Nucleus accumbens (tissue), 56 donors: ENCODE measurements at places on chromosomes 7 and 10.

DNA sequence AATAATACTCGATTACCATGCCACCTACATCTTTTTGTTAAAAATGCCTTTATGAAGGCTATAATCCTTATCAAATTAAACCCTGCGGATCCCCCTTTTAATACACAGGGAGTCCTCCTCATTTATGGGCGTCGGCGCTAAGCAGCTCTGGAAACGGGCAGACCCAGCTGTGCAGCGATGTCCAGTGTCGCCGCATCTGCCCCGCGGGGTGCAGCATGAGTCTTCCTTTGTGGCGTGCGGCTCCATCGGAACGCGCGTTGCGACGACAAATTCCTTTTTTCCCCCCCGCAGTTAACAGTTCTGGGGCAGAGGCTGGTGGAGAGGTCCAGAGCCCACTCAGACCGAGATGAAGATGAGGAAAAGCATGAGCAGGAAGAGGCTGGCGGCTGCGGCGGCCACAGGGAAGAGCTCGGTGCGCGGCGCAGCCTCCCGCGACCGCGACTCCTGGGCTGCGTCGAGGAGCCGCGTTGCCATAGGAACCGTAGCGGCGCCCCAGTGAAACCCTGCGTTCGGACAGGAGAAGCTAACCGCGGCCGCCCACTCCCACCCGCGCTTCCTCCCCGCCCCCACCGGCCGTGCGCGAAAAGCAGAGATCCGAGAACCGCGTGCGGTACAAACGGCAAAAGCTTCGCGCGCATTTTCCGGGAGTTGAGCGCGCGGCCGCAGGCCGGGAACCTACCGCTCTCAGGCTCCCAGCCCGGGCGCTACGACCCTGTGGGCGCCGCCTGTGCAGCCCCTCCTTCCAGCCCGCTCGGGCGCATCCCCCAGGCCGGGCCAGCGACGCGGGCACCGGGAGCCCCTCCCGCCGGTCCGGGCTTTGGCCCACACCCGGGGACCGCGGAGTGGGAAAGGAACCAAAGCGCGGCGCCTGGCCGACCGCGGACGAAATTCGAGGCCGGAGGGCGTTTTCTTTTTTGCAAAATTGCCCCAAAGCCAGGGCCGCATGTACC is 130.6 kb downstream of the SPAG6 start:
- DNase-seq: peak; percentile 53

DNA sequence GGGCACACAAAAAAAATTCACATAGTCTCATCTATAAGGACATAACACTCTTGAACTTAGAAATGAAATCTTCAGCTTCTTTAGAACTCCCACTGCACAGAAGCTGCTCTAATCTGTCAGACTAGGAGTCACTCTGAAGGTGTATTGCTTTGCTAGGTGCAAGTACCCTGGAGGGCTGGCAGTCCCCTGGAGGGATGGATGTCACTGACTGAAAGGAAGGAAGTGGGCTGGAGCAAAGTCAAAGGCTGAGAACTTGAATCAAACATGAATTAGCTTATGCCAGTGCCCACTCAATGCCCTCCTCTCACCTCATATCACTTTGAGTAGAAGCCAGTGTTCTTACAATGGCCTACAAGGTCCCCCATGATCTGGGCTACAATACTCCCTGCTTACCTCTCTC is 140.3 kb upstream of the ANKRD1 start:
- no peak for DNase-seq

- no peak for DNase-seq
Observed at GRCh38 chr10:129642427-129642826, 175.4 kb downstream of the MGMT start.

DNA sequence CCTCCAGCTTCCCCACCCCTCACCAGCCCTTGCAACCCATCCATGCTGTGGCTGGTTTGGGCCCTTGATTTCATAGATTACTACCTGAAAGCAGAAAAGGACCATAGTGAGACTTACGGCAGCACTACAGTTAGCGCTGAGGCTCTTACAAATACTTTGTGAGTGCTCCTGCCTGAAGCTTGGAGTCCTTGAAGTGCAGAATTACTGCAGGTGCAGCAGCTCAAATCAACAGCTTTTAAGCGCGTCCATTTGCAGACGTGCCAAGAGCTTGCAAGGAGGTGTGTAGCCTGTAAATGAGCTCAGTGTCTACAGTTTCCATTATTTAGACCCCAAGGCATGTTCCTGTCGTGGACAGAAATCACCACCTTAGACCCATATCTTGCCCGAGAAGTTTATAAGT is 103.0 kb downstream of the CELF2 start:
- DNase-seq: no peak

DNA sequence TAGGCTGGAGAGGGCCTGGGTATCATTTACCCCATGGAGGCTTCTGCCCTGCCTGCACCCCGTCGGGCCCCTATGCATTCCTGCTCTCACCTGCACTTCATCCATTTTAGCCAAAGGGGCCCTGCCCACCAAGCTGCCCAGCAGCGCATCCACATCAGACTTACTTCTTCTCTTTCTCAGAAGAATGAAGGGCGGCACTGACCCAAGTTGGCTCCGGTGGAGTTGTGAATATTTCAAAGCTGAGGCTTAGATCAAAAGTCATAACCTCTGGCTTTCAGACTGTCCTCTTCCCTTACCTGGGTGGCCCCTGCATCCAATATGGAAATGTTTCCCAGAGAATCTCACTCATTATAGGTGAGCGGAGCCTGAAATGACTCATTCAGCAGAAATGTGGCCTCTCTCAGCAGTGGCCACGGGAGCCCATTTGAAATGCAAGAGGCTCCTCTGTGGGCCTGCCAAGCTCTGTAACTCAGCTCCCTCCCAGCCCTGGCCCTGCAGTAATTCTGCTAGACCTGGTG is 117.6 kb upstream of the TCF7L2 start:
- no peak for DNase-seq

- no peak for DNase-seq
Observed at GRCh38 chr7:83629117-83629880, 19.6 kb downstream of the SEMA3E start.

- DNase-seq: no peak
Observed at GRCh38 chr10:124917428-124918190, 24.3 kb upstream of the ZRANB1 start.

- DNase-seq: no peak
Observed at GRCh38 chr10:96600337-96600736, 13.5 kb upstream of the TM9SF3 start.

DNA sequence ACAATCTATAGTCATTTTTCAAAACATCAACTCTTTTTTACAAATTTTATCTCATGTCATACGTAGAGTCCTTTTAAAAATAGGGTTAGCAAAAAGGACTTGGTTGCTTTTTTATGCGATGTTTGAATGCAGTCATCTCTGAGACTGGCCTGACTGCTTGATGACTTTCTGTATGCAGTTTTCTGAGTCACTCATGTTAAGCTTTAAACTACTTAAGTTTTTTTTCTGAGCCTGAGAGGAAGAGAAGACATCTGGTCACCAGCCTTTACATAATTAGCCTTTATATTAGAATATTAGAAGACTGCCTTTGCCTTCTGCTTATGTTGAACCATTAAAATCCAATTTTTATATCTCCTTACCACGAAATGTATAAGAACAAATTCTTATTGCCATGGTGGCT is 834.4 kb upstream of the MBL2 start:
- DNase-seq: no peak

- DNase-seq: no peak
Observed at GRCh38 chr10:86370006-86370585, 3.5 kb upstream of the GRID1 start.

DNA sequence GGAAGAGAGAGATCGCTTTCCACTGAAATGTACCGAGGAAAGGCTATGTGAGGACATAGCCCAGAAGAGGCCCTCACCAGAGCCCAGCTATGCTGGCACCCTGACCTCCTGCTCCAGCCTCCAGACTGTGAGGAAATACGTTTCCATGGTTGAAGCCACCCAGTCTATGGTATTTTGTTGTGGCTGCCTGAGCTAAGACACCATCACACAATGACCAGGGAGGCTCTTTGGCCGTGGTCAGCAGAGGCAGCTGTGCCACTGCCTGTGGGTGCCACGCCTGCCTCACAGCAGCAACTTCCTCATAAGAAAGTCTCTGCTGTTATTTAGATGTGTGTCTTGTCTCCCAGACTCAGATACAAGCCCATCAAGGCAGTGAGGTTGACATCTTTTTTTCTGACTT is 182.7 kb upstream of the PLXNA4 start:
- DNase-seq: no peak

DNA sequence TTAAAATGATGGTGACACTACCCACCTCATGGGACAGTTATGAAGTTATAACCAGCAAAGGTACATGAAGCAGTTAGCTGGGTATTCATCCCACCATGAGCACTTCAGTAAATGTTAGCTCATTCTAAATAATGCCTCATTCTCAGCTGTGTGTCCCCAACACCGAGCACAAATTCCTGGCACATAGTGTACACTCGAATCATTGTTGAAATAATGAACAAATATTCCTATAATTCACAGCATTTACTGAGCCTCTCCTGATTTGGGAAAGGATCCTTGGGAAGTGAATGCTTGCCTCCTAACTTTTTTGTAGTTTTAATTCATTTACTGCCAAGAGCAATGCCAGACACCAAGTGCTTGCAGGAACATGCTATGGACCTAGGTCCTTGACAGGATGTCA is 235.2 kb downstream of the DGKI start:
- no peak for DNase-seq

DNA sequence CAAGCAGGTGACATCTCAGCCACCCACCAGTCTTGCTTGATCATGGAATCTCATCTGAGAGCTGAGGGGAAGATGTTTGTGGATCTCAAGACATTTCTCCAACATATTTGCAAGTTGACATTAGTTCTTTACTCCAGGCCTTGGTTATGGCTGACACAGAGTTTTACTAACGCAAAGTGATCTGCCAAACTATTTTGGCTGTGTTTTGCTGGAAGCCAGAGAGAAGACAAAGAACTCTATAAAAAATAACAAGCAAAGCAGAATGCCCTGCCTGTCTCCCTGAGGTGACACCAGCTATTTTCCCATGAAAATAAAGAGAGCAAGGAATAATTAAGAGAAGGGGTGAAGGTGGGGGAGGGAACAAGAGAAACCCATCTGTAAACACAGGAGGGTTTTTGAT is 286.4 kb downstream of the WDR11 start:
- DNase-seq: peak; percentile 7

- no peak for DNase-seq
Observed at GRCh38 chr10:88392222-88392621, 190.9 kb downstream of the RNLS start.

DNA sequence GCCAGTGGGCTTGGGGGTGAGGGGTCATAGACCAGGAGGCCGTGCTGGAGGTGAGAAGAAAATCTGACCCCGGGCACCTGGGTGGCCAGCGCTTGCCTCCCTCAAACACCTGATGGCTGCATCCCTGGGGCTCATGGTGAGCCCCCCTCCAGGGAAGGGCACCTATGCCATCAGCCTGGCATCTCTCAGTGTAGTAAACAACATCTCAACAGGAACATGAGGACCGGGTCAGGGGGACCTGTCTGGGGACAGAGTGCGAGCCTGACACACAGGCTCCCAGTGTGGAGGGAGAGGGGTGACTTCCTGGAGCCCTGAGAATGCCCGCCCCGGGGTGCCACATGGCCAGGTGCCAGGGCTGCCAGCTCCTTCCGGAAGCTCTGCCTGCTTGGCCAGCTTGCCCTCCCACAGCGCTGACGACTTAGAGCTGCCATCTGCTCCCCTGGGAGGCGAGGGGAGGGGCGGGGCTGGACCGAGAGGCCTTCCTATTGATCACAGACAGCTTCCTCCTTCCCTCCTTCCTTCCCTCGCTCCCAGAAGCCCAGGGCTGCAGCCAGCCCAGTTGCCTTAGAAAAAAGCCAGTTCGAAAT is 12.3 kb downstream of the STX1A start:
- DNase-seq: no peak

GRCh38 chr10:73646598-73647041 is 5.3 kb upstream of the MYOZ1 start:
- no peak for DNase-seq

DNA sequence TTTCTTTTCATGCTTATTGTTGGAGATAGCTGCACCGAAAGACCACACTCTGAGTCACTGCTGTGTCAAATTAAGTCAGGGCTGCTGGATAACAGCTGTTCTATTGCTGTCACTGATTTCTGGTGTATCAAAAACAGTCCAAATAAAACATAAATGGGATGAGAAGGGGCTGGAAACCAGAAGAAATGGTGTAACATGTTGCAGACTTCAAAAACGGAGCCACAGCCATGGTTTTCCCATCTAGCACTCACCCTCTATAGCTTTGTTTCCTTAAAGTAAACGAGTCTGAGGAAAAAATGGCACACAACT is 103.3 kb upstream of the DIP2C start:
- DNase-seq: no peak

DNA sequence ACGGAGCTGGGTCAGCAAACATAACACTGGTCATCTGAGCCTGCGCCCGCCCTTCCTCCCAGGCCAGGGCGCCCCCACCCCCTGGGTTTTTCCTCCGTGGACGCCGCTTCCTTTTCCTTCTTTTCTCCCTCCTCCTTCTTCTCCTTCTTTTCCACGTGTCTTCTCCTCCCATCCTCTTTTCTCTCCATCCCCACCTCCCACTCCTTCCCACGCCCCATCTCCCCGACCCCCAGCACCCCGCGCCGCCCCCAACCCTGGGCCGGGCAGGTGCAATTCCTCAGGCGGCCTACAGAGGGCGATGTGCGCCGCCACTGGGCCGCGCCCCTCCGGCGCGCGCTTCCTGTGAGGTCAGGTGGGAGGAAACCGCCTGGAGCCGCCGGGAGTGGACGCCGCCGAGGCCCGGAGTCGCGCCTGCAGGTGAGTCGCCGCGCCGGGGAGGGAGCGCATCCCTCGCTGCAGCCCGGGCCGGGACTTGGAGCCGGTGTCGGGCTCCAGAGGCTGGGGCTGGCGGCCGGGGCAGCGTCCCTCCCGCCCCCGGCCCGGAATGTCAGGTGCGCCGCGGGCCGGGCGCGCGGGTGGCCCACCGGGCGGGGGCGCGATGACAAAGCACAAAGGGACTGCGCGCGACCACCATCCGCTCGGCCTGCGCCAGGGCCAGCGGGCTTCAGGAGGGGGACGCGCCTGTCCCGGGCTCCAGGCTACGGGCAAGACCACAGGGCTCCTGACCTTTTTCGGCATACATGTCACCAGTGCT is at the start of gene FAM241B:
Gene FAM241B, plus strand, starts transcription at position 351 of the 754 bp plus-strand sequence. CDS start 1,497 bp downstream, outside the sequence.
- DNase-seq: peak; percentile 60

DNA sequence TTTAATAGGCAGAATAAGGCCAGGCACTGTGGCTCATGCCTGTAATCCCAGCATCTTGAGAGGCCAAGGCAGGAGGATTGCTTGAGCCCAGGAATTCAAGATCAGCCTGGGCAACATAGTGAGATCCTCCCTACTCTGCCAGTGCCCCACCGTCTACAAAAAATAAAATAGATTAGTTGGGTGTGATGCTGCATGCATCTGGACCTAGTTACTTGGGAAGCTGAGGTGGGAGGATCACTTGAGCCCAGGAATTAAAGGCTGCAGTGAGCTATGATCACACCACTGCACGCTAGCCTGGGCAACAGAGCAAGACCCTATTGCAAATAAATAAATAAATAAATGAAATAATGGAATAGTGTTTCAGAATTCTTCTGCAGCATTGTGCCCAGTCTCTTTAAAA is 16.2 kb downstream of the FAM200A start:
- DNase-seq: no peak

DNA sequence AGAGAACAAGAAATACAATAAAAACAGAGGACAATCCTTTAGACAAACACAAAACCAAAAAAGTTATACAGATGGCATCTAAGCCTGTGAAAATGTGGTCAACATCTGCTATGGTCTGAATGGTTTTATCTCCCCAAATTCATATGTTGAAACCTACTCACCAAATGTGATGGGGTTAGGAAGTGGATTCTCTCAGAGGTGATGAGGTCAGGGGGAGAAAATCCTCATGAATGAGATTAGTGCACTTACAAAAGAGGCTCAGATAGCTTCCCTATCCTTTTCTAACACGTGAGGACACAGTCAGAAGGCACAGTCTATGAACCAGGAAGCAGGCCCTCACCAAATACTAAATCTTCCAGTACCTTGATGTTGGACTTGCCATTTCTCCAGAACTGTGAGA is 147.8 kb upstream of the GPR22 start:
- no peak for DNase-seq
